HL-60 (cell line): ENCODE measurements at places on chromosomes 7 and 10.

- no peak for DNase-seq
Measured at GRCh38 chr7:70787771-70788170, 344.2 kb upstream of the GALNT17 start.

- DNase-seq: no peak
Measured at GRCh38 chr7:155136619-155137243, 66.6 kb downstream of the HTR5A start.

DNA sequence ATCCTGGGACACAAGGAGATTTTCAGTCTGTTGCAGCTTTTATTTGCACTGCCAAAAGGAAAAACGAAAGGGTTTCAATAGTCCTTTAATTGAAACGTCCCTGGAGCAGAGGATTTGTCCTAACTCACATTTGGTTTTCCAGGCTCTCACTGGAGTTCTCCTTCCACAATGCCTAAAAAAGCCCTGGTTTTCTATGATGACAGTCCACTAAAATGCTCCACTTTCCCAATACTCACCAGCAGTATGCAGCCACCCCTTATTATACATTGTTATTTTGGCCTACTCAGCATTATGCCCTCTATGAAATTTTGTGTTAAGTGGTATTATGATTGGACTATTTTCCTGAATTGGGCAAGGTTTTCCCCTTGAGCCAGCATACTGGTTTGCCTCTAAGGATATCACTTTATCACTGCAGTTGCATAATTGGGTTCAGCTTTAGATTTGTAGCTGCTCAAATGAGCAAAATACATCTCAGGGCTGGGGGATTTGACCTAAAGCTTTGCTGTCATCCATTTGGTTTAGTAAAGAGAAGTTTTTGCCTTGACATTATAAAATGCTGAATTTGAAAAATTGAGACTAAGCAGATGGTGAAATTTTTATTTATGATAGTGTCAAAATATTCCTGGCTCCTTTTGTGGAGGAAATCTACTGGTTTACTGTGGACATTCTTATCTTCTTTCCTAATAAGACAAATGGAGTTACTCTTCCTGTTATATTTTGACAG lies 239.2 kb downstream of the RNLS start:
- DNase-seq: no peak

DNA sequence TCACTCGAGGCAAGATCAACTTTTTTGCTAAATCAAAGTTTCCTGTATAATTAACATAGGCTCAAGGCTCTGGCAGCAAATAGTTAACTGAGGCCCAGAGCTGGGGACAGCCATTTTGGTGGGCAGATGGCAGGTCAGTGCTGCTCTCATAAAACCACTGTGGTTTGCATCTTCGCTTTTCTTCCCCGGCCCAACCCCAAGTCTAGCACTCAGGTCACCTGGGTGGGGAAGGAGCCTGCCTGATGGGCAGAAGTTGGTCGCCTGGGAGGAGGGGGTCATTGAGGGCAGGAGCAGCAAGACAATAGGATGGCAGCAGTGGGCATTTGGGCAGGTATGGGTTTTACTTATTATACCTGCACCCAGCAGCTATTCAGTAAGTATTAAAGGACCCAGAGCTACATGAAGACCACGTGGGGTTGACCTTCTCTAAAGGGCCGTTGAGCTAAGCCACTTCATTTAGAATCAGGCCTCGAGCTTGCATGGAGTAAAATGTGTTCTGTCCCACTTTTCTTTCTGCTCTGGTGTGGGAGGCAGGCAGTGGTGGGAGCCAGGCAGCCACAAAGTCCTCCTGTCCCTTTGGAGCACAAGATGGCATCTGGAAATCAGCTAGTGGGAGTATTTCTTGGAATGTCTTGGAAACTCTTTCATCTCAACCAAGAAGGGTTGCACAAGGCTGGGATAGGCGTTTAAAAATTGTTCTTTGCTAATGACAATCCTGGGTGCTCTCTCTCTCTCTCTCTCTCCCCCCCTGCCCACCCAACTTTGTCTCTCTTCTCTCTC lies 133.4 kb downstream of the SPAG6 start:
- DNase-seq: no peak

DNA sequence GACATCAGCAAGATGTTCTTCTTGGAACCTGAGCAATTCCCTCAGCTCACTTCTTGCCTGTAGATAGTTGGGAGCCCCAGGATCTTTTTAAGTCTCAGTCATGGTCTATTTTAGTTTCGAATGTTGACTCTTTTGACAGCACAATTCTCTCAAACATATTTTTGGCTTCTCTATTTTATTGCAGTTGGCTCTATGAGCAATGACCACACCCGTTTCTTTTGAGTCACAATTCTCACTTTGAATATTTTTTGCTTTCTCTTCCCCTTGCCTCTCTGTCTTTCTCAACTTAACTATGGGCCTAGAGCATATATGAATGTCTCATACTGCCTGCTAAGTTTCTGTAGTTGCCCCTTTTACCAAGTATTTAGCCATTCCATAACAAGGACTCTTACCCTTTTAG lies 222.8 kb downstream of the PTN start:
- no peak for DNase-seq

- DNase-seq: no peak
Measured at GRCh38 chr7:51035716-51036115, 253.0 kb upstream of the GRB10 start.

- no peak for DNase-seq
Measured at GRCh38 chr7:148721390-148721789, 22.7 kb downstream of the CUL1 start.

- no peak for DNase-seq
Measured at GRCh38 chr10:18164093-18164492, 23.9 kb downstream of the CACNB2 start.

DNA sequence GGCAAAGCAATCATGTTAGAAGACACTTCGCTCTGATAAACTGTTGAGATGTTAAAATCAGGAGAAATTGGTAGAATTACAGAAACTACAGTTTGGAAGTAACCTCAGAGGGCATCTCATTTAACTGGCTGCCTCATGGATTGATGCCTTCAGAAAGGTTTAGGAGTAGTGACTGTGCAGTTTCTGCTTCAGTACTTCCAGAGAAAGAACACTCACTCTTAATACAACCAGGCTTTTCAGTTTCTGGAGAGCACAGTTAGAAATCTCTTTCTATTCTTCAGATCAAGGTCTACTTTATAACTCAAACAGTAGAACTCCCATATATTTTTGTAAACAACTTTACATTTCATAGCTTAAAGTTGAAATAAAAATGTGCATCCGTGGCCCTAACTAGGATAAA lies 1358.9 kb upstream of the LRRTM3 start:
- DNase-seq: no peak

- DNase-seq: no peak
Measured at GRCh38 chr7:129943352-129943751, 9.4 kb downstream of the UBE2H start.

GRCh38 chr7:157704365-157704764 lies 367.6 kb downstream of the DNAJB6 start:
- no peak for DNase-seq

DNA sequence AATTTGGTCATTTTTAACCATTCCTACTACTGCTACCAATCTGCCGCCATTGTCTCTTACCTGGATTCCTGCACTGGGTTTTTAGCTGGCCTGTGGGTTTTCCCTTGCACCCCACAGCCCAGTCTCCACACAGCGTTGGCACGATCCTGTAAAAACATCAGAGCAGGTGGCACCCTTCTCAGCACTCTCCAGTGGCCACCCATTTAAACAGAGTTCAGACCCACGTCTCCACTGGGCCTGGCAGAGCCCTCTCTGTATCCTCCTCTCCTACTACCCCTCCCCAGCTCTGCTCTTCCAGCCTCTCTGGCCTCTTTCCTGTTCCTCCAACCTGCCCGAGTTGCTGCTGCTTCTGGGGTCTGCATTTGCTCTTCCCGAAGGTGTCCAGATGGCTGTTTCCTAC lies 259.4 kb downstream of the SDK1 start:
- DNase-seq: no peak

DNA sequence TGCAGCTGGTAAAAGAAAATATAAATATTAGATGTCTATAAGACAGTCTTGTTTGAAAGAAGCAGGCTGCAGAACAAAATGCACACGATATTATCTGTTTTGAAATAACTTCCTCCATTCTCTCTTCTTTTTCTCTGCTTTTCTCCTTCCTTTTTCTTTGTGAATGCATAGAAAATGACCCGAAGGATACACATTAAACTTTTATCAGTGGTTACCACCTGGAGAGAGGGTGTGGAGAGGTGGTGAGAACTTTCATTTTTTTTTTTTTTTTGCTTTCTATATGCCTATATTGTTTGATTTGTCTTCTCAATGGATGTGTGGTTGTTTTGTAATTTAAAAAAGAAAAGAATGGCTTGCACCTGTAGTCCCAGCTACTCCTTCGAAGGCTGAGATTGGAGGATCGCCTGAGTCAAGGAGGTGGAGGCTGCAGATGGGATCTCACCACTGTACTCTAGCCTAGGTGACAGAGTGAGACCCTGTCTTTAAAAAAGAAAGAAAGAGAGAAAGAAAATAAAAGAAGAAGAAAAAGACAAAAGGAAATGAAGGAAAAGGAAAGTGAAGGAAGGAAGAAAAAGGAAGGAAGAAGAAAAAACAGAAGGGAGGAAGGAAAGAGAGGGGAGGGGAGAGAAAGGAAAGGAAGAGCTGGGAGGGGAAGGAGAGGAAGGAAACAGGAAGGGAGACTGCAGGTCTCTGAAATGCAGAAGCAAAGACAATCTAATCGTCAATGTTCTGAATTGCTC lies 64.4 kb downstream of the SAMD9 start:
- DNase-seq: no peak

DNA sequence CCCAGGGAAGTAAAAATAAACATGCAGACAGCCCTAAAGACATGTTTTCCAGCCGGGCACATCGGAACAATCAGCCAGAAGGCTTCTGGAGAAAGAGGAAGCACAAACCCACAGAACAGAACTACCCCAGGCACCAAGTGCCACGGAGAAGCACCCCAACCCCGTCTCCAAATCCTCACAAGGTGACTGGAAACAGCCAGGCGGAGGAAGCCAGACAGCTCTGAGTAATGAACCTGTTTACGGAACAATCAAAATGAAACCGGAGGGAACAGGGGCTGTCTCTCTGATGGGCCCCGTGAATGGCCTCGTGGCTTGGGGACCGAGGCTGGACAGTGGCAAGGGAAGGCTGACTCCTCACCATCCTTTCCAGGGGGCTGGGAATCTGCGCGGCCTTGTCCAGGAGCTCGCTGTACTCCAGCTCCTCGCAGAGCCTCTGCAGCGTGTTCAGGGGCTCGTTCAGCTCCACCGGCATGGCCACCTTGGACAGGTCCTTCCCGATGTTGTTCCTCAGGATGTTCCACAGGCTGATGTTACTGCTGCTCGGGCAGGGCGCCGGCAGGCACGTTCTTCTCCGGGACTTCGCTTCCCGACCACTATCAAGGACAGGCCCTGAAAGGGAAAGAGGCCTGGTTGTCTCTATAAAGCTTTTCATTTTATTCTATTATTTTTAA lies 77.0 kb upstream of the GSDME start:
- DNase-seq: peak; percentile 76

DNA sequence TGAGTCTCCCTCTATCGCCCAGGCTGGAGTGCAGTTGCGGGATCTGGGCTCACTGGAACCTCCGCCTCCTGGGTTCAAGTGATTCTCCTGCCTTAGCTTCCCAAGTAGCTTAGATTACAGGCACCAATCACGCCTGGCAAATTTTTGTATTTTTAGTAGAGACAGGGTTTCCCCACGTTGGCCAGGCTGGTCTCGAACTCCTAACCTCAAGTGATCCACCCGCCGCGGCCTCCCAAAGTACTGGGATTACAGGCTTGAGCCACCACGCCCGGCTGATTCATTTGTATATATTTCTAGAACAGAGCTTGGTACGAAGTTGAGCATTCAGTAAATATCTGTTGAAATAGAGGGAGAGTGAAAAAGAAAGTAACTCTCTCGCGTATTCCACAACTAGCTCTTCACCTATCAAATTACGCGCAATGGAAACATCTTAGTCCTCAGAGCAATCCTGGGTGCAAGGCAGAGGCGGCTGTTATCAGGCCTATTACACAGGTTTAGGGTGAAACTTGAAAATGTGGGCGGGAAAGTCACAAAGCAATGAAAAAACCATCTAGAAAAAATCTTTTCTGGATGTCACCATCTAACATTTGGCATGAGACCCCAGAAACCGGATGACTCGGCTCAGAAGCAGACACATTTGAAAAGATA lies 707 bp upstream of the GHITM start:
- DNase-seq: no peak

GRCh38 chr7:1669954-1670893 lies at the start of gene ELFN1:
ELFN1 (plus strand) TSS chr7:1670277; CDS start chr7:1744597, 74,320 bp downstream.
- DNase-seq: no peak

DNA sequence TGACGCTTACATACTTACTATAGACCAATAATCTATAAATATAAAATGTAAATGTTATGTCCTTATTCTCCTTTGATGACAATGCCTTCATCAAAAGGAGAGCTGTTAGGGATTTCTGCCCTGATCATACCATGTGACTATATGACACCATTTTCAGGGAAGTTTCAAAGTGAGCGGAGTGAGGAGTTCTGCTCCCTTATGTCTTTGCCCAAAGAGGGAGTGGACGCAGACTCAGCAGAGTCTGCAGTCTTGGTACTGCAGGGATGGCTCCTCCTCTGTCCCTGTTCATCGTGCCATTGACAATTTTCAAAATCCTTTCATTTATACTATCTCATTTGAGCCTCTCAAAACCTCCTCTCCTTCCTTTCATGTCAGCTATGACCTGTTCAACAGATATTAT lies 27.9 kb downstream of the HYAL4 start:
- no peak for DNase-seq

DNA sequence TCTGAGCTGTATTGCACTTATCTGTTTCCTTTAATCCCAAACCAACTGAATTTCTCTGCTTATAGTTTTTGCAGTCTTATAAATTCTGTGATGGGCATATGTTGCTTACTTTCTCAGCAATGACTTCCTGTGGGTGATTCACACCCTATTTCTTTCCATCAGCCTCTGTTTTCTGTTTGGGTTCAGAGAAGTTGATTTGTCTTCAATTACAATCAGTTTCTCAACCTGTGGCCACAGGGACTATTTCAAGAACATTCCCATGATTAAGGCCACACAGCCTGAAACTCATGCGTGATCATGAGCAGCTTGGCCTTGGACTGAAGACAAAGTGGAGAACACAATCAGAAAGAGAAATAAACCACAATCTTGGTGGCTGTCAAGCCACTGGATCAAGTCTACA lies 1174.6 kb upstream of the C7orf33 start:
- no peak for DNase-seq

DNA sequence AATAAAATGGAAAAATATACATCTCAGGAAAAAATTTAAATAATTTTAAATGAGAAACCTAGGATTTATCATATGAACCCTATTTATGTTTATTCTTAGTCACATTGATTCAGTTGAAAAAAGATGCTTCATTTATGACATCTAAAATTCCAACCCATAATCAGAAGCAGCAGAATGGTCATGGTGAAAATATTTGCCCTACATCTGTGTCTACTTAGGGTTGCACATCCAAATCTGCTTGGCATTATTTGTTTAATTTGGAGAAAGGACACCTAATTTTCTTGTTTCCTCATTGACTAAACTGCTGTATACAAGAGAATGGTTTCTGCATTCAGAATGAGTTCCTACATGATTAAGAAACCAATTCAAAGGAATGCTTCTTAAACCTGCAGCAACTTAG lies 72.9 kb upstream of the SKAP2 start:
- no peak for DNase-seq

- no peak for DNase-seq
Measured at GRCh38 chr10:113041324-113041723, 91.3 kb downstream of the TCF7L2 start.
